ENCODE measurements at places on chromosomes 1 and 21.

GRCh38 chr1:111880881-111881837, 108.3 kb downstream of the KCND3 start:
- DNase-seq: peak; percentile 15

DNA sequence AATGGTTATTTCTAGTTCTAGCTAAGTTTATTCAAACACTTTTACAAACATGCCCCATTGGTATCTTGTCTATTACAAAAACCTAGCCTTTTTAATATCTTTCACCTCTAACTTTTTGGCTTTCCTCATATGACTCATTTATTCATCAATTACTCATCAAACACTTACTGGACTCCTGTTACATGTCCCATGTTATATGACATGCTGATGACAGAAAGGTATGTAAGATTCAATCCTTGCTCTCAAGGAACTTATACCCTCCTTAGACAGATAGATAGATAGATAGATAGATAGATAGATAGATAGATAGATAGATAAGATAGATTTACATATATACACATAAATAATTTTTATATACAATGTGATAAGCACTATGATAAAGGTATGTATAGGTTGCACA, 33.9 kb upstream of the INSL5 start:
- no peak for DNase-seq

DNA sequence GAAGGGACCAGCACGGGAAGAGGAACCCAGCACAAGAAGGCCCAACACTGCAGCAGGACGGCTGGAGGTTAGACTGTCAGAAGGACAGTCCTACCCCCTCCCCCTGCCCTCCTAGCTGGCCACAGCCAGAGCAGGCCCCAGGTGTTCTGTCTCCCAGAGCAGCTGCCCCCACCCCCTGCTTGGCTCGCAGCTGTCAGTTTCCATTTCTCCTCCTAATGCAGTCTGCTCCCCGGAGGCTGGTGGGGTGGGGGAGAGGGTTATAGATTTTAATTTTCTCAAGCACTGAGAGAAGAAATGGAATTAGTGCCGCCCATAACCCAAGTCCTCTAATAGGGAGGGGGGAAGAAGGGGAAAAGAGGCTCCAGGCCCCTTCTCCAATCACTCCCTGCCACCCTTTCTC, 13.0 kb upstream of the PEAR1 start:
- DNase-seq: no peak

DNA sequence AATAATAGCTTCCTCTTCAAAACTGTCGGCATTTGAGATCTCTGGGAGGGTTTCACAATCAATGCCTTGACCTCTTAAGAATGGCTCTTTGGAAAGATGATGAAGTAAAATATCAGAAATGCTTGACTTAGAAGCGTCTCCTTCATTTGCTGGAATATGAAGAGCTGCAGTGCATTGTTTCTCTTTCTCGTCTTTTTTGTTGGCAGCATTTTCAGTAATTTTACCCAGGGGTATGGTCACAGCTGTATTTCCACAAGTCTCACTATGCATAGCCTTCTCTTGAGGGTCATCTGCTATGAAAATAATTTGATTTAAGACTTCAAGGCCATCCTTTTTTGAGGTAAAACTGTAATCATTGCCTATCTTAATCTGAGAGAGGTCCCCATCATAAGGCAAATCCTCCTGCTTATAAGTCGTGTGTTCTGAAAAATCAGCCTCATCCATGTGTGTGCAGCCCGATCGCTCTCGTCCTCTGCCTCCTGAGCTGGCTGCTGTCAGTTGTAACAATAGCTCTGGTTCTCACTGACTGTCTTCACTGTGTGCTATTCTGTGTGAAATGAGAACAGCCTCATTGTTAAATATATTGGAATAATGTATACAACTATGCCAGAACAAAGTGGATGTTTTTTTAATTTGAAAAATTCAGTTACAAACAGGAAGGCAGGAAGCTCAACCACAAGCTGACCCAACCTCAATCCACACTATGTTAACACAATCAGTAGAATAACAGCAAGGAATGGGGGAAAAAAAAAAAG, 4.5 kb downstream of the AKNAD1 start:
- no peak for DNase-seq

- DNase-seq: no peak
Measured at GRCh38 chr1:180246579-180246978, 16.5 kb downstream of the LHX4 start.

DNA sequence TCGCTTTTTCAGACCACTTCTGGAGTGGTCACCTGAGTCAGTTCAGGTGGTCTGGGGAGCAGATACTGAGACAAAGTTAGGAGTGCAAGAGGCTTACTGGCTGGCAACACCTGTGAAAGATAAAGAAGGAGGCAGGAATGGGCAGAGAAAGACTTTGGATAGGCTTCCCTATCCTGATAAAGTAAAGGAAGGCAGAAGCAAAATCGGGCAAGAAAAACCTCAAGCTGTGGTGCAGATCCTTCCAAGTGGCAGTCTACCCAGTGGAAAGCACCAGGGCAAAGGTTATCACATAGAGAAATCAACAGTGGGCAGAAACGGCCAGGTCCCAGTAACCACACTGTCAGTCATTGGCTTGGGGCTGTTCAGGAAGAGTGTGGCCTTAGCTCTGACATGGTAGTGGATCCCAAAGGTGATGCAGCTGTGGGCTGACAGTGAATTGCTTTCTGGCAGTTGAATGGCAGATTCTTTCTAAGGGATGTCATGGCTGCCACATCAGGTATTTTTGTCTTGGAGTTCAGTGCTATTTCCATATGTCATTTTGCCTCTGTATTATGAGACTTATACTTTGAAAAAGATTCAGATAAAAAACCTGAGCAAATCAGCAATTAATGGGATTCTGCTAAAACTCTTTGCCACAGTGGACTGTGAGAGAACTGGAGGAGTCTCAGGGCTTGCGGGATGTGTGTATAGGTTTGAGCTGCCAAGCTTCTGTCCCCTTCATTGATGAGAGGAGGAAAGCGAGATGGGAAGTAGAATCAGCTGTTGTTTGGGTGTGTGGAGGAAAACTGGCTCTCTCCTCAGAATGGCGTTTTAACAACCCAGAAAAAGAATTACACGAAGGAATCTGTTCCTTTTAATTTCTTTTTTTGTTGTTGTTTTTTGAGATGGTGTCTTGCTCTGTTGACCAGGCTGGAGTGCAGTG, 8.1 kb upstream of the CGN start:
- DNase-seq: no peak

DNA sequence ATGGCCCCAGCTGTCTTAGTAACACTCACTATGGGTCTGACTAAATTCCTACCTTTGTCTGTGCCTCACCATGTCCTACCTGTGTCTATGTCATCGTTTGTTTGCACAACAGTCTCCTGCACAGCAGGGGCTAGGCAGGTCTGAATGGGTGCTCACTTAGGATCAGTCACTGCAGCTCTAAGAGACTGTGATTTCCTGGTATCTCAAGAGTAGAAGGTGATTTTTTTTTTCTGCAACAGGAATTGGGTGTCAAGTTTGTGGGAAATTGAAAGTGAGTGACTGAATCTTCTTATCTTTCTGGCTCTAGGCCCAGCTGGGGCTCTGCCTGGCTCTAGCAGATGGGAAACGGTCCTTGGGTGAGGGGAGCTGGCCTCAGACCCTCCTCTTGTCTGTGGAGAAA, 46.4 kb upstream of the TRABD2B start:
- DNase-seq: peak; percentile 30

GRCh38 chr1:226369110-226369509, 38.8 kb downstream of the PARP1 start:
- DNase-seq: no peak

- DNase-seq: no peak
Measured at GRCh38 chr1:1236945-1237873, 5.2 kb downstream of the B3GALT6 start.

DNA sequence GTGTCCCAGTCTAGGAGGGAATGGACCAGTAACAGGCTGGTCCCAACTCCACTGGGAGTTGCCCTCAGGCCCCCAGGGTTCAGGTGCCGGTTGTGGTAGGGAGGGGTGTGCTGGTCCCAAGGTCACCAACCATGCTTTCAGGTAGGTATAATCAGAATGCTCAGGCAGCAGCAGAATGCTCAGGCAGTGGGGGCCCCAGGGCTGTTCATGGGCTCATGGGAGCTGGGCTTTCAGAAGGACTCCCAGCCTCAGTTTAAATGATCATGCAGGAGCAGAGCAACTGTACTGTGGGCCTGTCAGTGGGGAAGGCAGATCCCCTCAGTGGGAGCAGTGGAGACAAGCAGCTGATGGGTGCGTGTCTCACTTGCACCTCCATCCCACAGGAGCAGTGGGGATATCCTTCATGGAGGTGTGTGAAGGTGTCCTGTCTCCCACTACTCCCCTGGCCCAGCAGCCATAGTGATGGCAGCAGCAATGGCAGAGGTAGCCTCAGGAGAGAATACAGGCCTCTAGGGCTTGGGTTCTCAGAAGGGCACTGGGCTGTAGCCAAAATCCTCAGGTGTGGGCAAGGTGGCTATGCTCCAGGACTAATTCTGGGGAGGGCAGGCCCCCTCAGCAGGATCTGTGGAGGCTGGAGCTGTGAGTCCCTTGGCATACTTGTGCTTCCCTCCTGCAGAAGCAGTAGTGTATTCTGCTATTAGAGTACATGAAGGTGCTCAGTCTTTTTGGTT, 917.3 kb upstream of the B3GALT2 start:
- no peak for DNase-seq

DNA sequence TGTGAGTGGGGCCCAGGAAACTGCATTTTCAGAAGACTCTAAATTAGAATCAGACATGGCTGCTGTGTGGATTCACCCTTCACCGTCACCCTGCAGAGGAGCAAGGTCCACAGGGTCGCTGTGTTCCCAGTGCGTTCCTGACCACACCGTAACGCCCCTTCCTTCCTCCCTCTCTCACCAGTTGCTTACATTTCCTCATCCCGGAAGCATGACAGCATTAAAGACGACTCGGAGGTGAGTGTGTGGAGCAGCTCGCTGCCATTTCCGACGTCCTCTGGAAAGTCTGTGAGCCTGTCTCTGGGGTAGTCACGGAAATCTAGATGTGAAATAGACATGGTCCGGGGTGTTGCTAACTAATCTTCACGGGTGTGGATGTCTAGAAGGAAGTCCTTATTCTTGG, 45.9 kb downstream of the FAAP20 start:
- DNase-seq: no peak

DNA sequence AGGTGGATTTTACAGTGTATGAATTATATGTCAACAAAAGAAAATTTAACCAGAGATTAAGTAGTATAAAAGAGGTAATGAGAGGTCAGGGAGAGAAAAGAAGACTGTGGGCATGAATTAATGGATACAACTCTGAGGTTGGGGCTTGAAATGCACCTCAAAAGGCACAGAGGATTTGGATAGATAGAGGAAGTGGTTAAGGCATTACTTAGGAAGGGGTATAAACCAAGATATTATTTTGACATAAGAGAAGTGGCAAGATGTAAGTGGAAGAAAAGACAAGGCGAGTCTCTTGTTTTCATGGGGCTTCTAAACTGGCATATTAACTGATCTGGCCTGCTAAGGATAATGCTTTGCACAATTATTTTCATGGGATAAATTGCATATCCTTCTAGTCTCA, 34.1 kb downstream of the RAP1A start:
- DNase-seq: no peak

DNA sequence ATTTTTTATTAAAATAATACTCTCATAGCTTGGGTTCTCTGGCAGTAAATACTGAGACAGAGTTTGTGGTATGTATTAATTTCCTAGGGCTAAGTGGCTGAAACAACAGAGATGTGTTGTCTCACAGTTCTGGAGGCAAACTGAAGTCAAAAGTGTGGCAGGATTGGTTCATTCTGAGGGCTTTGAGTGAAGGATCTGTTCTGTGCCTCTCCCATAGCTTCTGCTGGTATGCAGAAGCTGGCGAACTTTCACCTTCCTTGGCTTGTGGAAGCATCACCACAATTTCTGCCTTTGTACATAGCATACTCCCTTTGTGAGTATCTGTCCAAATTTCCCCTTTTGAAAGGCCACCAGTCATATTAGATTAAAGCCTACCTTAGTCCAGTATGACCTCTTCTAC, 21.0 kb downstream of the RNPC3 start:
- no peak for DNase-seq

DNA sequence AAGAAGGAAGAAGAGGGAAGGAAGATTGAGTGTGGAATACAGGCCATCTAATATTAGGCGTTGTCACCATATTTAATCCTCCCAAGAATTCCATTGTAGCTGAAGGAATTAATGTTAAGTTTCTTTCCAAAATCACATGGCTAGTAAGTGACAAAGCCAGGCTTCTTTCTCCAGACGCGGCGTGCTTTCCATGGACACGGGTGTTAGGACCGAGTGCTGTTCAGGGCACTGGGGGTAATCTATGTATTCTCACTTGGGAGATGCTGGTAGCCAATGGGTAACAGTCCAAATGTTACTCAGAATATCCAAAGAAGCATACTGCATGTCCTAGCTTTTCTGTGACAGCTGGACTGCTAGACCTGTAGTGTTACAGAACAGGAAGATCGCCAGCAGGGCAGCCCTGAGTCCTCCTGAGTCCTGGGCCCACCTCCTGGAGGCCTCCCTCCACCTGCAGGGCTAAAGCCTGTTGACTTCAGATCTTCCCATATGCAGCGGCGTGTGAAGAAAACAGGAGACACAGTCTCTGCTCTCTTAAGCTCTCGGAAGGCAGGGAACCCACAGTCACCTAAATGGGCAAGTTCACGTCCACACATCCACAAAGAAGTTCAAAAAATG, 5.3 kb downstream of the IGSF9 start:
- DNase-seq: no peak

- no peak for DNase-seq
Measured at GRCh38 chr1:162835157-162835899, 25.6 kb downstream of the CCDC190 start.

DNA sequence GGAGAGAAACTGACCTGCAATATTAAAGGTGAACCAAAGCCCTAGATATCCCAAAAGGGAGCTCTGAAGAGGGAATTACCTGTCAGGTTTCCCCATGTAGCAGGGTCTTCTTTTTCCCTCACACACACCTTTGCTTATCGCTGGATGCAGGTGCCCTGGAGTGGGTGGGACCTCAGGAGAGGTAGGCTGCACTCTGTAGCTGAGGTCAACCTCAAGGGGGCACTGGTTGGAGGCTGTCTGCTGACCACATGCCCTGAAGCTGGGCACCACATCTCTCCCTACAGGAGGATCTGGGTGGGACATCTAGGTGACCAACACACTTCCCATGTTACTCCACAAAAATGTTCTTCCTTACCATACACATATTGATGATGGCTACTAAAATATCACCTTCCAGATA, 298.7 kb upstream of the USP25 start:
- DNase-seq: no peak

GRCh38 chr1:32350785-32351398, 11.4 kb downstream of the FAM229A start:
- DNase-seq: no peak

Data from NCI-H187 (cell line).